ENCODE measurements at places on chromosomes 11 and 22.

- DNase-seq = no peak
Measured at GRCh38 chr11:106216281-106216680, 138.8 kb downstream of the AASDHPPT start.

DNA sequence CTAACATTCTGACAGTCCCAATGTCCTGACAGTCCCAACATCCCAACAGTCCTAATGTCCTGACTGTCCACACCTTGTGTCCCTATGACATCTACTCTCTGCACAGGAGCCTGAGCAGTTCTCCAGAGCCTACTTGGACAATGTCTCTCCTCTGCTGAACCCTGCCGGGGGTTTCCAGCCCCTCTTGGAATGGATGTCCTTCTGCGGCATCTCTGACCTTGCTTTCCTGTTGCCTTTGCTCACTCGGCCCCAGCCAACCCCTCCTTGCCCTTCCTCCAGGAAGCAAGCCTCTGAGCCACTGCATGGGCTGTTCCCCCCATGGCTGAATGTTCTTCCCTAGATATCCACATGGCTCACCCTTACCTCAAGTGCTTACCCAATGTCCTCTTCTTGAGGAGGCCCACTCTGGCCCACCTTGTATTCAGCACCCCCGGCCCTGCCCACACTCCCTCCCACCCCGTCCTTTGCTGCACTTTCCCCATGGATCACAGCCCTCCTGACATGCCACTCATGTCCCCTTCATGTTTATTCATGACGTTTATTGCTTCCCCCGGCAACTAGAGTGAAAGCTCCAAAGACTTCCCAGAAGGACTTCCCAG, 59.5 kb downstream of the DHCR7 start:
- no peak for DNase-seq

GRCh38 chr11:45336136-45336535, 50.0 kb upstream of the SYT13 start:
- no peak for DNase-seq

GRCh38 chr11:14764579-14765527, 121.2 kb downstream of the PDE3B start:
- DNase-seq = no peak

DNA sequence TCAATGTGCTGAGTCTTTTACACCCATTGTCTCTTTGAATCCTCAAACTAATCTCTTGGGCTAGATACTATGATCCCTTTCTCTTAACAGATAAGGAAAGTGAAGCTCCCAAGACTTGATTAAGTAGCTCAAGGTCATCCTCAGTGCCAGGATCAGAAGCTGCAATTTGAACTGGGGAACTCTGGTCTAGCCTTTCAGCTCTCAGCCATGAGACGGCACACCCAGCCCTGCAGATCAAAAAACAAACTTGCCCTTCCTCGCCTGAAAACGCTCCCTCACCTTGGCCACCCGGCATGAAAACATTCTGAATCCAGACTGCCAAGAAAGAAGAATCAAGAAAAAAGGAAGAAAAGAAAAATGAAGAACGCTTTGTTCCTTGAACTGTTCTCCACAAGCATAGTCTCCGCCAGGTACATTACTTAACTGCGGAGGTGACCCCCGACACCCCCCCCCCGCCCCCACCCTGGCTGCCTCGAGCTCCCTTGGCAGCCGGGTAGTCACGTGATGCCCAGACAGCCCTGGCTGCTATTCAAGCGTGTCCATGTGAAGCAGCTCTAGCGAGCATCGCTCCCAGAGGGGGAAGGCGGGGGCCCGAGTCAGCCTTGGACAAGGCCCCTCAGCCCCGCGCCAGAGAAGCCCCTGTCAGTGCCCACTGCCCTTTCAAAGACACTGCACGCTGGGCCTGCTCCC, 451.2 kb downstream of the MIAT start:
- no peak for DNase-seq

GRCh38 chr11:33689085-33689484, 11.5 kb downstream of the C11orf91 start:
- no peak for DNase-seq

All from spinal cord (tissue), 10 donors.